ENCODE measurements at places on chromosomes 16 and 17. TPM values are rescaled to one million over a fixed set of nuclear protein-coding genes. Genes with fewer than 3 reads are reported as not detected.
A peak's percentile ranks its signal among the peaks of the same experiment; 100 is the strongest.

GRCh38 chr16:81996664-81997509 is 14.4 kb downstream of the SDR42E1 start:
- DNase-seq = no peak

GRCh38 chr17:55198690-55199370 is 65.9 kb upstream of the HLF start:
- DNase-seq = no peak

DNA sequence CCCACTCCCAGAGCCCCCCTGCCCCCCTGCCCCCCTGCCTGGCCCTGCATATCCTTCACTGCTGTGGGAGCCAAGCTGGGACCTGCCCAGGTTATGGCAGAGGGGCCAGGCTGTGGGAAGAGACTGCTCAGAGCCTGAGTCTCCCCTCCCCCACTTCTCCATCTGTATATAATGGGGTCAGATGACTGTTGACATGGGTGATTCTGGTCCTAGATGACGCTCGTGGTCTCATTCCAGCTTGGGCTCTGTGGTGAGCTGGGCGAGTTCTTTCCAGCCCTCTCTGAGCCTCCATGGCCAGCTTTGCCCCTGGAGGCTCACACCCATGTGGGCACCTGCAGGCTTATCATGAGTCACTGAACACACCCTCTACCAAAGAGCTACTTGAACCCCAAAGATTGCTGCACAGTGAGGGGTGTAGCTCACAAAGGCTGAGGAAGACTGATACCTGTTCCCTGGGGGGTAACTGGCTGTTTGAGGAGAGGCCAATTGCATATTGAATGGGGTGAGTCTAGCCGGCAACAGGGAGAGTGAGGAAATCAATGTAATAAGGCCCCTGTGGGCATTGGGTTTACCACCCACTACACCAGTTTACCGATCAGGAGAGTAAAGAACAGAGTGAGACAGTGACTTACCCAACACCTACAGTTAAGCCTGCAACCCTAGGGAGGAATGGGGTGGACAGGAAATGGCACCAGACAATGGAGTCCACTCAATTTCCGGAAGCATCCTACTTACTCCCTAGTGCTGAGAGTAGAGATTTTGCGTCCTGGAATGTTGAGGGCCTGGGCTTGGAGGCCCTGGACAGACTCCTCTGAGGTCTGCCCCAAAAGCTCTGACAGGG is 4.2 kb upstream of the SREBF1 start:
- no peak for DNase-seq

GRCh38 chr17:41264599-41264998 is 579 bp upstream of the KRTAP9-6 start:
- DNase-seq = no peak

The NPIPB6 gene
- not detected for total RNA-seq

DNA sequence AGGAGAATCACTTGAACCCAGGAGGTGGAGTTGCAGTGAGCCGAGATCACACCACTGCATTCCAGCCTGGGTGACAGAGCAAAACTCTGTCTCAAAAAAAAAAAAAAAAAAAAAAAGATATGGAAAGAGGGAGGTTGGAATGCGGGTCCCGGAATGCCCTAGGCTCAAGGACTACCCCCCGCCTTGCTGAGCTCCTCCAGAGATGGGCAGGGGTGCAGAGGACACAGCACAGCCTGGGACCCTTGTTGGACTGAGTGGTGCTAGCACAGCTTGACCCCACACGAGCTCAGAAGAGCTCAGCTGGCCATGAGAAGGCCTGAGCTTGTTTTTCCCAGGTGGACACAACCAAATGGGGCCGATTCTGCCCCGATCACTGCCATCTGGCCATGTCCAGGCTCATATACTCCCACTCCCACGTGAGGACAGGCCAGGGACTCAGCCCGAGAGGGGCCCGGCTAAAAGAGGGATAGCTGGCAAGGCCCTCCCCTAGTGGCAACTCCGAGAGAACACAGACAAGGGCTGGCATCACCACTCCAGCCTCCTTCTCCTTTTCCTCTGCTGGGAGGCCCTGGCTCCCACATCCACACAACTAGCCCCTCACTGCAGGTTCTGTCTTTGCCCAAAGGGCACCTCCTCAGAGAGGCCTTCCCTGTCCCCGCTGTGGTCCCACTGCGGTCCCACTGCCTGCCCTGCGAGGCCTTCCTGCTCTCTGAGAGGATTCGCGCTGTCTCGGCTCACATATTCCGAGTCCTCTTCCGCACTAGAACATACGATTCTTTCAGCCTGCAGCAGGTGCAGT is 11.0 kb downstream of the SGCA start:
- no peak for DNase-seq

The MYL11 gene
- not detected for total RNA-seq

- no peak for DNase-seq
Measured at GRCh38 chr17:55605705-55606487, 94.6 kb upstream of the SMIM36 start.

The GNG13 gene
- not detected for total RNA-seq

DNA sequence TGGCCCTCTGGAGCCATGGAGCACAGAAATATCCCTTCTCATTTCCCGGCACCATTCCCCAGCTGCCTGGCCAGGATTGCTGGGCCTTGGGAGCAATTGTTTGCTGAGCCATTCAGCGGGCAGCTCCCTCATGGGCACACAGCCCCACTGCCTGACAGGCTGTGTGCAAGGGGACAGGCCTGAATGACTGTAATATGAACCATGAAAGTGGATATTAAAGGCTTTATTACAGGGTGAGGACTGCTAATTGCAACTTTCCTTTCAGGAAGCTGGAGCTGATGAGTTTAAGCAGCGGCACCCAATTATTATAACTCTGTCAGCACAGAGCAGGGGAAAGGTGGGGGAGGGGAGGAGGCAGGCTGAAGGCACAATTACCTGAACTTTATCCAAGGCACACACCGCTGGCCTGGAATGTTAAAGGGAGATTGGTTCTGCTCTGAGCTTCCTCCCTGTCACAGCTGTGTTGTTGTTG is 159.8 kb upstream of the SDK2 start:
- no peak for DNase-seq

DNA sequence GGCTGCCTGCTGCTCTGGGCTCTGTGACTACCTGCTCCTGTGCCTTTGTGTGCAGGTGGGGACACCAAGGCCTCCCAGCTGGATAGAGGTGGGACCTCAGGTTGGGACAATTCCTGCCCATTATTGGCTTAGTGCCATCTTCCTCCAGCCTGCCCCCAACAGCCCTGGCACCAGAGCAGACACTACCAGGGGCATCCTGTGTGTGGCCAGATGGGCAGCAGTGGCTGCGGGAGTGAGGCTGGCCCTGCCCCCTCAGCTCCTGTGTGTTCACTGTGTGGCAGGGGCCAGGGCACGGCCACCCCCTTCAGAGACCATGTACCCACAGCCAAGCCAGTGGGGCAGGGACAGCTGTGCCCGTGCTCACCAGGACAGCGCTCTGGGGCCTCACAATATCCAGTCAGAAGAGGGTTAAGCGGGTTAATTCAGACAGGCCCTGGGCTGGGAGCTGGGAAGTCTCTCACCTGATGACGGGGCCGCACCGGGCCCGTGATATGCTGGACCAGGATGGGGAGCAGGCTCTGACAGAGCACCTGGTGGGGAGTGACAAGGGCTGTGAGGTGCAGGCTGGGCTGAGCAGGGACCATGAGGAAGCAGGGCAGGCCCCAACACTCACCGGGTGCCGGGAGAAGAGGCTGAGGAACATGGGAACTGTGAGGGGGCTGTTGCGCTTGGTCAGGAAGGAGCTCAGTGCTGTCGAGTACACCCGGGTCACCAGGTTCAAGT is 13.0 kb downstream of the MYBBP1A start:
- no peak for DNase-seq

DNA sequence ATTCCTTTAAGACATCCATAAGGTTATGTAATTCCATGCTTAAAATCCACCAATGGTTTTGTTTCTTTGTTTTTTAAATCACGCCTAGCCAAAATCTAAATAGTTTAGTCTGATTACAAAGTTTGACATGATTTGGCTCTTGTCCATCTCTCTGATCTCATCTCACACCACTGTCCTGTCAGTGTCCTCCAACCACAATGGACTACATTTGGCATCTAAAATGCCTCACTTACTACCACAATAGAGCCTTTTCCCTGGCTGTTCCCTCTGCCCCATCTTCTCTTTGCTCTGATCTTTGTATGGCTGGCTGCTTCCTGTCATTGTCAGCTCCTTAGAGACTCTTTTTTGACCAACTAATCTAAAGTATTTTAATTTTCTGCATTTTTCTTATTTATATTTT is 157.2 kb downstream of the MYO1D start:
- DNase-seq = no peak

- peak; percentile 33 for DNase-seq
Measured at GRCh38 chr16:56855201-56855600, 9.8 kb upstream of the SLC12A3 start.

The C17orf100 gene
- 1.2 TPM for total RNA-seq

- DNase-seq = no peak
Measured at GRCh38 chr16:11819798-11820197, 22.7 kb upstream of the ZC3H7A start.

DNA sequence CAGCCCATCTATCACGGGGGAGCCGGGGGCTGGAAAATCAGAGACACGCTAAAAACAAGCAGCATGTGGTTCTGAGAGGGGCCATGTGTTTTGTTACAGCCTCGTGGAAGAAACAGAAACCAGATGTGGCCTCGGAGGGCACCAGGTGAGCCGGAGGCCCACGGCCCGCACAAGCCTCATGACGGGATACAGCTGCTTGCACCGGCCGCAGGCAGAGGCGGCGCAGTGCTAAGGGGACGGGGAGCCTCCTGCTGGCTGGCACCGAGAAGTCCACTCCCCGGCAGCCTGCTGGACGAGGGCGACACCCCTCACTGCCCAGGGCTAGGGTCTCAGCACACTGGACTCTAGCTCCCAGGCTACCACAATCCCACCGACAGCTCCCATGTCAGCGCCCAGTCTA is 19.2 kb downstream of the NDUFAF8 start:
- no peak for DNase-seq

GRCh38 chr16:2964475-2965336 is 631 bp downstream of the KREMEN2 start:
- peak; percentile 46 for DNase-seq

- DNase-seq = no peak
Measured at GRCh38 chr16:90026135-90026534, 6.9 kb upstream of the DBNDD1 start.

The KRTAP2-2 gene
- not detected for total RNA-seq

The SCIMP gene
- total RNA-seq = 9.9 TPM

The AOC2 gene
- 1.9 TPM for total RNA-seq

The TK1 gene
- total RNA-seq = 5.5 TPM

DNA sequence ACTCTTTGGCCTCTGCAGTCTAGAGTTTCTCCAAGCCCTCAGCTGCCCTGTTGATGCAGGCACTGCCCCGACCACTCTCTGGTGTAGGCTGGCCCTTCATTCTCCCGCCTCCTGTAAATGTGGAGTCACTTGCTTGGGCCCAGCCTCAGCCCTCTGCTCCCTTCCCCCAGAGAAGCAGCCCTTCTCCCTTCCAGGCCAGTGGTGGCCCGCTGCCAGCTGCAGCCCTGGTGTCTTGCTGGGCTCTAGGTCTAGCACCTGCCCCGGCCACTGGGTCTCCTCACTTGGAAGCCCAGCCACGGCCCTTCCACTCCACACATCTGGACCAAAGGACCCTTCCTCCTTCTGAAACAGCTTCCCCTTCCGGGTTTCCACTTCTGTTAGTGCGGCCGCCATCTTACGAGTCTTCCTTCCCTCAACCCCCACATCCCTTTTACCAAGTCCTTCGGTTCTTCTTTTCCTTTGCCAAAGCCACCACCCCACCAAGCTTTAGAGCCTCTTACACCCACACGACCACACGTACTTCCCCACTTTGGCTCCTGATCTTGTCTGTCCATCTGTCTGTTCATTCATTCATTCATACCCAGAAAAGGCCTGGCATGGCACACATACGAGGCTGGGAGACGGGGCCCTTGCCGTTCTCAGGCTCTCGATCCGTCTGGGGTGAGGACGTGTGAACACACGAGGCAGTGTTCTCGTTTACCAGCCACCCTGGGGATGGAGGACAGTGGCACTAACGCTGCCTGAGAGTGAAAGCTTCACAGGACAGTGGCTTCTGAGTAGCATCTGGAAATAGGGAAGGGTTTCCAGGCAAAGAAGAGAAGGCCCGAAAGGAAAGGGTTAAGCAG is 68.0 kb downstream of the ABR start:
- DNase-seq = no peak

The ZNF19 gene
- total RNA-seq = 2.7 TPM

GRCh38 chr16:77090062-77090461 is 100.9 kb upstream of the MON1B start:
- no peak for DNase-seq

DNA sequence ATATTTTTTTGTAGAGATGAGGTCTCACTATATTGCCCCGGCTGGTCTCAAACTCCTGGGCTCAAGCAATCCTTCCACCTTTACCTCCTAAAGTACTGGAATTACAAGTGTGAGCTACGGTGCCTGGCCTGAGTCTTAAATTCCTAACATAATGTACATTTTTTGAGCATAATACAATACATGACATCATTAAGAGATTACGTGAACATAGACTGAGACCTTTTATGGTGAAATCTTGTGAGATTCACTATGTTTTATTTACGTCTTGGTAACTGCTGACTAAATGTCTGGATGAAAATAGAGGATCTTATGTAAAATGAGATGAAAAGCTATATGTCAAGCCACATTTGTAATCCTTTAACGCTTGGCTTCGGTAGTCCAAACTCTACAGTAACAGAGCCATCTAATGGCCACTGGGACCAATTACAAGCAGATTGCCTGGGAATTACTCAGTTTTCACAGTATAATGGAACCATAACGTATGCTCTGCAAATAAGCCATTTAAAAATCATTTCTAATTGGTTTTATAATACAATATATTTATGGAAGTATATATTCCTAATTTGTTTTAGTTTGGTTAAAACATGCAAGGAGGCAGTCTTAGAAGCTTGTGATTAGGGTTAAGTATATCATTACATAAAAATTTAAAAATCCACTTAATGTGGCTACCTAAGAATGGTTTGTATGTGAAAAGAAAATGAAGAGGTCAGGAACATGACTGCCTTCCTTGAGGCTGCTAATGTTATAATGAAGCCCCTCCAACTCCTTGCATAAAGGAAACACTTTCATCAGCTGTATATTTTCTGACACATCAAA is 8.1 kb upstream of the EFCAB13 start:
- no peak for DNase-seq

DNA sequence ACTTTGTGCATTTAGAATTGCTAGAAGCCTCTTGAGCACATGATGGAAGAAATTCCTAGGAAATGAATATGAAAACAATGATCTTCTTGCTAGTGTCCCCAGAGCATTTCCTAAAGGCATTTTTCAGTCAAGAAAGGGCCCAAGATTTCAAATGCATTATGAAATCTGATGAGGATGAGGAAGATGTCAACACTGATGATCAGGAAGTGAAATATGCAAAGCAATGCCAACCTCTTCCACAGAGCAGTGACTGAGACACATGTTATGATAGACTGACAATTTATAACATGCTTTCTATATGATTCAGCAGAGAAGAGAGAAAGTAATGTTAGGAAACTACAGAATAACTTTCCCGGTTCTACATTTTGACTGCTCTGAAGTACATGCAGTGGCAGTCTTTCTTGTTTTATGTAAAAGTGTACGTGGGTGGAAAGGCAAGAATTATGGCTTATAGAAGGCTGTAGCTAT is 859.1 kb upstream of the GOT2 start:
- DNase-seq = no peak

GRCh38 chr17:44599298-44600175 is 42.3 kb downstream of the FZD2 start:
- no peak for DNase-seq

- DNase-seq = no peak
Measured at GRCh38 chr16:65071433-65072311, 50.2 kb downstream of the CDH11 start.
